ENCODE measurements at places on chromosomes 13 and 19.

- no peak for DNase-seq
Observed at GRCh38 chr13:81609335-81609734, 1268.4 kb upstream of the SPRY2 start.

GRCh38 chr19:35088131-35088913 is 27.3 kb upstream of the FXYD3 start:
- DNase-seq, result no peak

DNA sequence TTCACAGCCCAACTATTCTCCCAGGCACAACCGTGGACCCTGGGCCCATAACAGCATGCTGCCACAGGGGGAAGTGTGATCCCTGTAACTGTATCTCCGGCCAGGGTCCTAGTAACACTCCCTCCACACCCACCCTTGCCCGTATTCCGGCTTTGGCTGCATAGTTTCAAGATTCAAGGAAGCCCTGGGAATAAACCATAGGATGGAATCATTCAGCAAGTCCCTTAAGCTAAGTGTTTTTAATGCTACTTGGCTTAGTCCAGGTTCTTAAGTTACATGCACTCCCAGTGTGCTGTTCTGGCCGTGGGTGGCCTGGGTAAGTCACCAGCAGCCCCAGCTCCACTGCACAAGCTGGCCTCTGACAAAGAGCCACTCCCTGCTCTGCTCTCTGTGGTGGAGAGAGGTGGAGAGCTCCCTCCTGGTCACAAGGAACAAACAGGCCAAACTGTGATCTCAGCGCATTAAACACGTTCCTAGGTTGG is 532.4 kb upstream of the SGCG start:
- no peak for DNase-seq

DNA sequence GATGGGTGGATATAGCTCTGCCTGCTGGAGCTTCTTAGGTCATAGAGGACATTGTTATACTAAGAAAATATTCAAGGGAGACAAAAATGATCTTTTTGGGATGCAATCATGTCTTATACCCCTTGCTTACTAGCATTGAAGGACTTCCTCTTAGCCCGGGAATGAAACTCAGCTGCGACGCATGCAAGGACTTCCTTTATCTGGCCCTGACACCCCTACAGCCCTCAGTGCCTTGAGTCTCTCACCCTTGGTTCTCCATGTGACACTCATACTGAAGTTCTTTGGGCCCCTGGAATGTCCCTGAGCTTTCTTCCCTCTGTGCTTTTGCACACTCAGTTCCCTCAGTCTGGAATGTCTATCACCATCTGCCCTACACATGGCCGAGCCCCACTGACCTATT is 72.5 kb upstream of the MTIF3 start:
- DNase-seq, result no peak

DNA sequence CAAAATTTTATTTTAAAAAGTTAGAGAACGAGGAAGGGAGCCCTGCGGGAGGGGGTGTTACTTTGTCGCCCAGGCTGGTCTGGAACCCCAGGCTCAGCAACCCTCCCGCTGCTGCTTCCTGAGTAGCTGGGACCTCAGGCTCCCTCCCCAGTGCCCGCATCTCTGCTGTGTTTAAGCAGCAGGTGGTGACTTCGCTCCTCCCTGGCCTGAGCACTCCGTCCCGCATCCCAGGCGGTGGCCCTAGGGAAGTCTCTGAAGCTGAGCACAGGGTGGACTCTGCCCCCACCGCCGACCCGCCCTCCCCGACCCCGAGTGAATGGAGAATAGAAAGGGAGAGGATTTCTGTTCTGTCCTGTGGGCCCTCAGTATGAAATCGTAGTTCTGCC is 30.5 kb downstream of the ZNF701 start:
- peak; percentile 19 for DNase-seq

- DNase-seq, result no peak
Observed at GRCh38 chr19:4403005-4403761, 743 bp downstream of the CHAF1A start.

DNA sequence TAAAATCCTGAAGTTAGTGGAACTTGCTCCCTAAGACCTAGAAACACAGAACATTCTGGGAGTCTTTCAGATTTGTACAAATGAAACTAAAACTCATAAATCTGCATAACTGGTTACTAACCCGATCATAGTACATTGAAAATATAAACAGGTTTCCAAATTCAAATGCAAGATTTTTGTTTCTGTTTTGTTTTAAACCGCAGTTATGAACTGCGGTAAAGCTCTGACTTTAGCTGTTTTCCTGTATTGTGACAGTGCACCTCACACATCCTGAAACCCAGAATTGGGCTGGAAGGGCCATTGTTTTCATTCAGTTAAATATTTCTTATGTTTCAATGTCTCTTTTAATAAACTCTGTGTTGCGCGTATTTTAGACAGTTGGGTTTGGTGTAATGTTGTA is 204.7 kb downstream of the SHISA2 start:
- no peak for DNase-seq

GRCh38 chr19:35363711-35364425 is 5.6 kb downstream of the FFAR3 start:
- no peak for DNase-seq

DNA sequence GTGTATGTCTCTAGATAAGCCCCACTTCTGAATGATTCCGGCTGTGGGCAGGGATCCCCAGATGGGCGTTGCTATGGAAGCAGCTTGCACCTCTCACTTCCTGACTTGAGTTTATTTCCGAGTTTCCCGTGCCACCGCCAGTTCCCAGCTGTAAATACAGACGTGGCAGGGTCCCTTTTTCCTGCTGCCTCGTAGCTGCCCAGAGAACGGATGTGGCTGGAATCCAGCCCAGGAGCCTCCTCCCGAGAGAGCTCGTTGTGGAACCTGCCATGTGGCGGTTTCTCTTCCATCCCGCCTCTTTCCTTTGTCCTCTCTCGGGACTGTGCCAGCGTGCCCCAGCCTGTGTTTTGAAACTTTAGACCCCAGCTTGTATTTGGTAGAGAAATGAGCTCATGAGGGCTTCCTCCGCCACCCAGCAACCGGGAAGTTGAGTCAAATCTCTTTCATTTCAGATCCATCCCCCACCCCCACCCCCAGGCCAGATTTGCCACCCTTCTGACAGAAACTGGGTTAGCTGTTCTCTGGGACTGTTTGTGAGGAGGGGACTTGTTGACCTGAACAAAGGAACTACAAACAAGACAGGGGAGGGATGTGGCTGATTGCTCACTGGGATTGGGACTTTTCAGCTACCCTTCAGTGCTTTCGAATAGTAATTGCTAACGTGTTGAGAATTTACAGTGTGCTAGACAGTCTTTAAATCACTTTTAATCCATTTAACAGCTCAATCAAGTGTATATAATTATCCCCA is 96.6 kb downstream of the SIPA1L3 start:
- no peak for DNase-seq

DNA sequence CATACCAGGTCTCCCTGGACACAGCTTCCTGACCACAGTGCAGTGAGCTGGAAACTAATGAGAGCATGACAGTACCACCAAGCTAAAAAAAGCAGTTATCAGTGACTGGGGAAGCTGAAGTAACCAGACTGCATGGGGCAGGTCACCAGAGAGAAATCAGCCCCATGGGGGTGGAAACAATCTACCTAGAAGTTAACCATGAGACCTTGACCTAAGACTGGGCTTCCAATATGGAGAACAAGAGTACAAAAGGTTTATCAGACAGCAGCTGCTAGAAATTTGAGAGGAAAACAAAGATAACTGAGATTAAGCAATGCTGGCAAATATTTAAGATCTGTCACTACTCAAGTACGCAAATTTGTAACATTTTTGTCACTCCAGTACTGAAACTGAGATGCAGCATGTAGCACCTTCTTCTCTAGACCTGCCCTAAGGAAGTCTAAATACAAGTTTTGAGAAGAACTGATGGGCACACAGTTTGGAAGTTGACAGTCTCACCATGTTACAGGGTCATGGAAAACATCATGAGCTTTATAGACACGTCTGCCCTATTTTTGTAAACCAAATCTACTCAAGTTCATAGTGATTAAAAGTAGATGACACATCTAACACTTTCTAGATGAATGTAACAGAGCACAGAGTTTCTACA is 2641.8 kb upstream of the PCDH20 start:
- no peak for DNase-seq

GRCh38 chr13:29496241-29496712 is 99.2 kb downstream of the SLC7A1 start:
- DNase-seq, result no peak

DNA sequence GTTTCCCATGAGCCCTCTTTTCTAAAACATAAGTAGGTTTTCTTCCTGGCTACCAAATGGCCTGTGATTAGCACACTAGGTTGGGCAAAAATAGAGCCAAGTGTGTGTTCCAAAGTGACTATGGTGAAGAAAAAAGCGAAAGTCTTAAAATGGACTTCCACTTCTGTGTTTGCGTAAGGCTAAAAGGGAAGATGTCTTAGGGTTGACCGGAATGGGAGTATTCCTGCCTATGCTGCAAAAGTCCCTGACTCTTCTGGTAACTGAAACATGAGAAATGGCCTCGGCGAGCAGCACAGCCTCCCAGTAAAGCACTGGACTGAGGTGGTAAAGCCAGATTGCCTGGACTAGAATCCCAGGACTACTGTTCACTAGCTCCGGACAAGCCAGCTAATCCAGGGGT is 2.4 kb upstream of the FPR1 start:
- DNase-seq, result no peak

DNA sequence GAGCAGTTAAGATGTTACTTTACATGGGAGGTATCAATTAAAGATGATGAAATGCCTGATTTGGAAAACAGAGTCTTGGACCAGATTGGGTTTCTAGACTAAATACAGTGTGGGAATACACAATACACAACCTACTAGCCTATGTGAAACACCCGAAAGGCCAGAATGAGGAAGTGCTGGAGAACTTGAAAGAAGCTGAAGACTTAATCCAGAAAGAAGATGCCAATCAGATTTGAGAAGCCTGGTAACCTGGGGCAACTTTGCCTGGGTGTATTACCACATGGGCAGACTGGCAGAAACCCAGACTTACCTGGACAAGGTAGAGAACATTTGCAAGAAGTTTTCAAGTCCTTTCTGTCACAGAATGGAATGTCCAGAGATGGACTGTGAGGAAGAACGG is 43.2 kb downstream of the N4BP2L1 start:
- no peak for DNase-seq

GRCh38 chr19:7393459-7393858 is 44.7 kb downstream of the ARHGEF18 start:
- DNase-seq, result no peak

- DNase-seq, result no peak
Observed at GRCh38 chr13:73910733-73911132, 223.5 kb downstream of the KLF12 start.

DNA sequence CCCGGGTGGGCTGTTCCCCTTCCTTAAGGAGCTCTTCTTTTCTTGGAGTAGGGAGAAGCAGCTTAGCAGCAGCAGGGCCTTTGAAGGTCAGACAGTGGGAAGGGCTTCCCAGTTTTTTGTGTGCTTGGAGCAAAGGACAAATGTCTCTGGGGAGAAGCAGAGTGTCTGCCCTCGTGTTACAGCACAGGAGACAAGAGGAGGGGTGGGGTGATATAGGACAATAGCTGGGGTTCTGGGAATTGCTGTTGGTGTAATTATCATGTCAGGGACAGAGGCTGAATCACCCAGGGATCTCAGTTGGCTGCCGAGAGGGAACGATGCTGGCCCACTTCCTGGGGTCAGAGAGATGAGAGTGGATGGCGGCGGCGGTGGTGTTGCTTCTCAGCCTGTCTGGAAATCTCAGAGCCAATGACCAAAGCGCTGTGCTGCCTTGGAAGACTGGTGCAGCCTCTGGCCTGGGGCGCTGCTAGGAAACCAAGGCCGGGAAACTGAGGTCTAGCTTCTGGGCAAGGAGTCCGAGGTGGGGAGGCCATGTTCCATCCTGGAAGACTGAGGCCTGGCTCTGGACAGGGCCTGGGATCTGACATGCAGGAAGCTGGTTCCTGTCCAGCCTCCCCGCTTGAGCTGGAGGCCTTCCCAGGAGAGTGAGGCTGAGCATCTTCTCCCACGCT is 1.2 kb downstream of the INAFM1 start:
- DNase-seq, result no peak

DNA sequence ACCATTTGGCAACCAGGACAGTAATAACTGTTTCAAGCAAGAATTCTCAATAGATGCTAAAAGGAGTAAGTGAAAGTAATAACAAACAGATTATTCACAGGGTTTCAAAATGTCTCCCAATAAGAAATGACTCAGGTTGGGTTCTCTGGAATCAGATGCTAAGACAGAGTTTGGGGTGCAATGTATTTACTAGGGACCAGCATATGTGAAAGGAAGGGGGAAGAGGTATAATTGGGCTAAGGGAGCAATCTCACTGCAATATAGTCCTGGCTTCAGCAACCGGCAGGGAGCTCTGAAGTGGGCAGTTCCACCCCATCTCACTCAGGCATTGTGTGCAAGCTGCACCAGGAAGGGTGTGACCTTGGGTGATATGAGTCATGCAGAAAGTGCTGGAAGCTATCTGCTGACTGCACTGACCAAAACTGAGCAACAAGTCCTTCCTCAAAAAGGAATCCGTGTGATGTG is 23.4 kb downstream of the ZDHHC20 start:
- peak; percentile 28 for DNase-seq

GRCh38 chr13:51225029-51225428 is 2.8 kb downstream of the FAM124A start:
- no peak for DNase-seq

GRCh38 chr13:40916207-40916998 is 102.7 kb downstream of the ELF1 start:
- DNase-seq, result no peak

- DNase-seq, result no peak
Observed at GRCh38 chr19:46460055-46460454, 11.3 kb downstream of the PNMA8A start.

- DNase-seq, result no peak
Observed at GRCh38 chr13:30824651-30825050, 81.4 kb upstream of the MEDAG start.

DNA sequence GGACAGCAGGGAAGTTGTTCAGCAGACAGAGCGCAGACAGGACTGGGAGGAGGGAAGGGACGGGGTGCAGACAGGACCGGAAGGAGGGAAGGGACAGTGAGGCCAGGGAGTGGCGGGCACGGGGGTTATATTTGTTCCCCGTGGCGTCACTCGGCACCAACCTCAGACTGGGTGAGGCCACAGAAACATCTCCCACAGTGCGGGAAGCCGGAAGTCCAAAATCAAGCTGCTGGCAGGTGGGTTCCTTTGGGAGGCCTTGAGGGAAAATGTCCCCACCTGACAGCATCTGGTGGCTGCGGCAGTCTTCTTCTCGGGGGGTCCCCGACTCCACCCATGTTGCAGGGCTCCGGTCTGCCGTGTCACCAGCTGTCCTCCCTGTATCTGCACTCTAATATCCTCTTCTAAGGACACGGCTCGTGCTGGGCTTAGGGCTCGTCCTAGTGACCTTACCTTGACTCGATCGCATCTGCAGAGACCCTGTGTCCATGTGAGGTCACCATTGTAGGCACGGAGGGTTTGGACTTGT is 133.0 kb downstream of the STK24 start:
- DNase-seq, result no peak

GRCh38 chr13:102965802-102966201 is 100.4 kb downstream of the SLC10A2 start:
- no peak for DNase-seq

DNA sequence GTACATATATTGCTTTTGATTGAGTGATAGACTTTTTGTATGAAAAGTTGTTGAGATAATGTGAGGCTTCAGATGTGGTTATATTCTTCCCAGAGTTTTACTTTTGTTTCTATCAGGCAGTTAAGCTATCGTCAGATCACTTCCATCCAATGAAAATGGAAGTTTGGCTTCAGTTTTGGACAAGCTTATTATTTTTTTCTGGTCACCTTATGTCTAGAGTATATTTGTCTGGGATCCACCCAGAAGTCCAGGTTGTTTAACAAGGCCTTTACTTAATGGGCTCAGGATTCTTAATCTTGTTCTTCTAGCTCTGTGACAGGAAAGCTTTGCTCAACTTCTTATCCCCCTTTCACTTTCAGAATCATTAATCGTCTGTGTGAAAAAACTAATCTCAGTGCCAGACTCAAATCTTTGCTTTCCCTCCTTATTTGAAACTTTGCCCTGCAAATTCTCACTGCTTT is 150.9 kb downstream of the PDS5B start:
- DNase-seq, result no peak

Data from activated CD8-positive, alpha-beta memory T cell treated with anti-CD3 and anti-CD28 coated beads, Interleukin-2, amount 50 U/mL, for 4 hours (primary cell).